Activated CD8-positive, alpha-beta memory T cell treated with anti-CD3 and anti-CD28 coated beads for 1 hour (primary cell): ENCODE measurements at places on chromosomes 5 and 9.

- DNase-seq, result peak; percentile 34
Observed at GRCh38 chr5:133552925-133553525, 59.3 kb downstream of the FSTL4 start.

DNA sequence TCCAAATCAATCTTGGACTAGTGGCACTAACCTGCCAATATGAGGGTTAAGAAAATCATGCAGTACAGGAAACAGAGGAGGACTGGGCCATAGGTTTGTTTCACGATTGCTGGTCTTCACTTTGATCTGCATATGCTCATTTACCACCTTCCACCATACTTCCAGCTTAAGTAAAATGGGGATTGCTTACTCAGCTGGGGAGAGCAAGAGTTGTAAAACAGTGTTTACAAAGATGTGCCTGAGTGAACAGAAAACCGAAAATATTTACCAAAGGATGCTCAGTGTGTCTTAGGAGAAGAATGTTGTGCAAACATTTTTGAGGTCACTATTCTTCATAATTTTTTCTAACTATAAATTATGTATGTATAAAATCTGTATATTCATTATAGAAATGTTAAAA is 65.1 kb upstream of the DNAH5 start:
- DNase-seq, result no peak

DNA sequence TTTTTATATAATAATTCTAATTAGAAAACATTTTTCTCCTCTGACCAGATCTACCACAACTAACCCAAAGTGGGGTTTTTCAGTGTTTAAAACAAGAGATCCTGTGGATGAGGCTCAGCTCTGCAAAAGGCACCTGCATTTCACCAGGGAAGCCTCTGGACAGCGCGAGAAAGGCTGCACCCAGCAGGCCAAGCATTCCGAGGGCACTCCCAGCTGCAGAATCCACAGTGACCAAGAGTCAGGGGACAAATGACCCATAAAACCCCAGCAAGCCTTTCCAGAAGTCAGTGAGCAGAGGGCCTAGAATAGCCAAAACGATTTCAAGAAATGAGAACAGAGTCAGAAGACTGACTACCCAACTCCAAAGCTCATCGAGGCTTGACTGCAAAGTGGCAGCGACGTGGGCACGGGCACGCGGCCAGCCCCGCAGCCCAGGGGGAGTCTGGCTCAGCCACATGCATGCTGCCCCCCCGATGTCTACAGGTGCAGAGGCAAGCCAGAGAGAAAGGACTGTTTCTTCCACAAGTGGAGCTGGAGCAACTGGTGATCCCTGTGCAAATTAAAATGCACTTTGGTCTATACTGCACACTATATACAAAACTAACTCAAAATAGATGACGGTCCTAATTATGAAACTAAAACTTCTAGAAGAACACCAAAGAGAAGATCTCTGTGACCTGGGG is 26.2 kb downstream of the TPPP start:
- DNase-seq, result no peak

DNA sequence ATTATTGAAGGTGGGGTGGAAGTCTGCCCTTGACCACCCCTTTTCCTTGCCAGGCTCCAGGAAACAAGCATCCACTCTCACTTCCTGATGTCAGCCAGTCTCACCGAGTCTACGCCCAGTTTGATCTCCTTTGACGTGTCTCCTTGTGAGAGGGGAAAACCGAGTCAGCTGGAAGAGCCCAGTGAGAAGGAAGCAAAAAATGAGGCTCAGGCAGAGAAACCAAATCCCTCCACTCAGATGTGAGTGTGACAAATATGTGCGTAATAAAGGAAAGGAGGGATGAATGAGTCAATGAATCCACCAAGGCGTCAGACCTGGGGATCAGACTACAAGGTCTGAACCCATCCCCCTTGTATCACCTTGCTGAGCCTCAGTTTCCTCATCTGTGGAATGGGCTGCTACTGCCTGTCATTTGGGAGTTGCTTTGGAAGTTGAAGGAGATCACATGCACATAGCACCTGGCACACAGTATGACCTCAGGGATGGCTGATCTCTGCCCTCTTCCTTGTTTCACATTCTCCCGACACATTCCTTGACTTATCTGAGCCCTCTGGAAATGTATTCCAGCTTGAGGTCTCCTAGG is 61.3 kb upstream of the XPA start:
- no peak for DNase-seq

GRCh38 chr5:14778792-14779070 is 92.8 kb downstream of the ANKH start:
- DNase-seq, result no peak

DNA sequence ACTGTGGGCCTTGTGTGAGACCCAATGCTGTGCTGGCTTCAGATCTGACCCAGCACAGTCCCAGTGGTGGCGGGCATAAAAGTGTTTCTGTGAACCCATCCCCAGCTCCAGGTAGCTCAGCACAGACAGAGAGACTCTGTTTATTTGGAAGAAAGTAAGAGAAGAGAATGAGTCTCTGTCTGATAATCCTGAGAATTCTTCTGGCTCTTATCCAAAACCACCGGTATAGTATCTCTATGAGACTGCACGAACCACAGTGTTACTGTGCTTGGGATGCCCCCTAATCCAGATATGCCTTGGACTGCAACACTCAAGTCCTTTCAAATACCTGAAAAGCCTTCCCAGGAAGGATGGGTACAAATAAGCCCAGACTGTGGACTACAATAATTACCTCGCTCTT is 1660.8 kb upstream of the ACO1 start:
- no peak for DNase-seq

DNA sequence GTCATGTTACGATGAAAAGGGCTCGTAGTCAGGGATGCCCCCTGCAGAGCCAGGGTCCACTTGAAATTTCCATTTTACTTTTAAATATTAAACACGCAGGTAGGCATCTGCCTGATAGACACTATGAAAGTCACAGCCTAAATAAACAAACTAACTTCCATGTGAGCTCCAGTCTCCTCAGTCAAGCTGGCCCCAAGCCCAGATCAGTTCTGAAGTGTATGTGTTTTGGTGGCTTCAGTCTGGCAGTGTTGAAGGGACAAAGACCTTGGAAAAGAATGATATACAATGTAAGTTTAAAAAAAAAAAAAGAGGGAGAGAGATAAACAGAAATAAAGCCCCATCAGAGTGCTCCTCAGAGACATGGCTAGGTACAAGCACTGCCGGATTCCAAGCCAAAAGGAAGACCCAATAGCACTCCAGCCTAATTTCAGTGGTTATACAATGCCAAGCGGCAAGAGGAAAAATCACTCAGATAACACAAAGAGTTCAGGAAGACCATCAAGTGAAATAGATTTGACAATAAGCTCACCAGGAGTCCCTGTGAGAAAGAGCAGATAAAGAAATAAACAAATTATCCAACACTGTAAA is 181.0 kb downstream of the BNC2 start:
- DNase-seq, result no peak
